ENCODE measurements at places on chromosomes 7 and 10.

DNA sequence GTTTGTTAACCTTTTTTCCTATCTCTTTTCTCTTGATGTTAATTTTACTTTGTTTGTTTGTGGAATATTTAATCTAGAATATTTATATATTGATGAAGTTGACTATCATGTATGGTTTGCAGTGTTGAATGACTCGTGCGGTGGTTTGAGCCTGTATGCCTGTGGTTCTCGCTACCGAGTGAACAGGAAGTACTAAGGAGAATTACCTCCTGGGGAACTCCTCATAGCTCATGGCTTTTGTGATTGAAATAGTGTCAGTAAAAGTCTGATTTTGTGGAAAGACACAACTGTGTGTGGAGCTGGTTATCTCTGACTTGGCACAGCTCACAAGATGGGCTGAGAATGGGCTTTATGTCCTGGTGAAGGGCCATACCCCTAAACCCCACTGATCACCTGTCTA lies 498.6 kb downstream of the GLRX3 start:
- DNase-seq: no peak

DNA sequence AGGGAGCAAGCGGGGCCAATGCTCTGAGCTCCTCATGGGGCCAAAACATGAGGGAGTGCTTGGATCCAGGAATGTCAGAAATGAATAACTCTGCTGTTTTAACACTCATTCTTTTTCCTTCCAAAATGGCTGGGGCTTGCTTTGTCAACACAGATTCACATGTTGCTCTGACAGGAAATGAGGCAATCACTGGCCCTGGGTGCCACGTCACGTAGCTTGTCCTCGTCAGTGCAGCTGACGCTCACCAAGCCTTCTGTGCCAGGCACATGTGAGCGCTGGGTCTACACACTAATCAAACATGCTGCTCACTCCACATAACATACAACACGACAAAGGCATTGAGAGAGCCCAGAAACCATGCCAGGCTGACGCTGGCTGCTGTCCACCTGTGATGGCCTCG lies 198.9 kb downstream of the WDR37 start:
- DNase-seq: no peak

DNA sequence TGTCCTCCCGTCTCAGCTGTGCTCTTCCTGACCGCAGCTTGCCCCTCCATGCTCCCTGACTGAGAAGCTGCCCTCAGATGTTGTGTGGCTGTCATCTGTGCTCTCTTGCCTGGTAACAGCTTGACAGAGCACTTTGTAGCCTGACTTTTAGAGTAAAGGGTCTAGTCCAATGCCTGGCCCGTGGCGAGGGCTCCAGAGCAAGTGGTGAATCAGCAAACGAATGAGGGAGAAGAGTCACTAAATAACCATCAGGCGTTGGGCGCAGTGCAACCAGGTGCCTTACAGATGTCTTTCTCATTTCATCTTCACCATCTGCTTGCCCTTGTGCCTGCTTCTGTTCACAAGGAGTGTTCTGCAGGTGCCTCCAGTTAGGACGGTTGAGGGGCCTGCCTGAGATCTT lies 45.6 kb downstream of the MKI67 start:
- DNase-seq: no peak

GRCh38 chr7:152583006-152583405 lies 92.9 kb downstream of the XRCC2 start:
- no peak for DNase-seq

GRCh38 chr10:71209352-71209715 lies 3.0 kb upstream of the UNC5B start:
- DNase-seq: no peak

Data from Ammon's horn (tissue), 1 donor.